ENCODE measurements at places on chromosomes 12 and 14.

GRCh38 chr12:89177802-89178395 is 174.4 kb downstream of the DUSP6 start:
- no peak for DNase-seq

DNA sequence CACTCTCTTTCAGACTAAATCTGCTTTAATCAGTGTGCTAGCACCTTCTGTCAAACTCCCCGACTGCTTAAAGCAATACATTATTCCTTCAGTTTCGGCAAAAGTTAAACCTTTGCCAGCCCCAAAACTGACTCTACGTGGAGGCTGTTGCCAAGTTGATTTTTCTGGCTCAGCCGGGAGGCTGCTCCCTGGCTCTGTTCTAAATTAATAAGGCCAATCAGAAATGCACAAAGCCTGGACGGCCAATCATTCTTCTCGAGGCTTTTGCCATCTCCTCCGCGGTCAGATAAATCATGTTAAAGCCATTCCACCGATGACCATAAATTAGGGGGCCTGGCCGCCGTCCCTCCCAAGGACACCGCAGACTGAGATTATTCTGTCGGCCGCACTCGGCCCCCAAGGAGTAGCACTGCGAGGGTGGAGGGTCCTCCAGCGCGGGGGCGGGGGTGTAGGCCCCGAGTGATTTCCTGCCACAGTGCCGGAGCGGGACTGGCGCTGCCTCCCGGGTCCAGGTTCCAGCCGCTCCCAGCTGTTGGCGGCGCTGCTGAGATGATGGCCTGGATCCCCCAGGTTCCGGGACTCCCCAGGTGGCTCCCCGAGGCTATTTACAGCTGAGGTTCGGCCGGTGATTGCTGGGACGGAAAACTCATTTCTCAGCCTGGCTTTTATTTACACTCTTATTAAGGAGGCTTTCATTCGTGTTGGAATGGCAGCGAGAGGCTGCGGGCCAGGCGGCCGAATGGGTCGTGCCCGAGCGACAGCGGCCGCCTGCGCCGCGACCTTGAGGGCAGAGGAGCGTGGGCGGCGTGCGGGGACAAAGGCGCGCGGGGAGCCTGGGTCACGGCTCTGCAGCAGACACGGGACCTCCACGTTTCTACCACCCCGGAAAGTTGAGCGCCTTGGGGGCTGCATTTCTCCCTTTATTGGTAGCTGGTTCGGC is 165.1 kb downstream of the MON2 start:
- no peak for DNase-seq

DNA sequence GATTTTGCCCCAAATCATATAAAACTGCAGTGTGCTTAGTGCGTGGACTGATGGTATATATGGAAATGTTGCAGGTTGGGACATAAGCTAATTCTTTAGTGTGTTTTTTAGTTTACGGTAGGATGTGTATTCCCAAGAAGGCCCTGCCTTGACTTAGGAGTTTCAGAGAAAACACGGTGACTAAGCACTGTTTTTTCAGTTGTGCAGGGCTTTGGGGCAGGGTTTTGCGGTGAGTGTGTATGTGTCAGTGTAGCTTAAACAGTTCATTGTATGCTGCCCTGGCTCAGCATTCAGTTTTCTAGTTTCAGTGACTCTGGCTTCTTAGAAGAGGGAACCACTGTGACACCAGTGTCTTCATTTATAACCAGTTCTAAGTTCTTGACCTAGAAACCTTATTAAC is 101.2 kb downstream of the AKAP6 start:
- DNase-seq: no peak

DNA sequence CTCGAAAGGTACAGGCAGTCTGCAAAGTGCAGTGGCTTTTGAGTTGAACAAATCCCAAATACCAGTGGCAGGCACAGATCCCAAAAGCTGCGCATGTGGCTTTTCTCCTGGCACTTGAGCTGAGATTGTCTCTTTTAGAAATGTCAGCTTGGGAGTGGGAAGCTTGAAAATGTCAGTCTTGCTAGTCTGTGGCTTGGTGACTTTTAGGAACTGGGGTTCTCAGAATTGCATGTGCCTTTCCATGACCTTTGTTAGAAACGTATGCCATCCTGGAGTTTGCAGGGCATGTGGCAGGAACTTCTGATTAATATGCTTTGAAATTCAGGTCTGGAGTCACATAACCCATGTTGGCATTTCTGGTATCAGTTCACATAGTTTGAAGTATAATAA is 182.1 kb downstream of the CHST11 start:
- DNase-seq: no peak

- DNase-seq: no peak
These were observed 169.2 kb downstream of the TMTC2 start for GRCh38 chr12:82855872-82856271.

GRCh38 chr12:68587448-68587873 is 23.2 kb upstream of the RAP1B start:
- DNase-seq: no peak

- DNase-seq: no peak
These were observed 371.2 kb downstream of the BTG1 start for GRCh38 chr12:91774434-91774921.

GRCh38 chr12:93624595-93625294 is 52.3 kb downstream of the SOCS2 start:
- no peak for DNase-seq

- DNase-seq: peak; percentile 77
These were observed 5.1 kb downstream of the CISTR start for GRCh38 chr12:53746592-53747092.

- DNase-seq: no peak
These were observed 32.4 kb downstream of the PLEKHG7 start for GRCh38 chr12:92735131-92735721.

DNA sequence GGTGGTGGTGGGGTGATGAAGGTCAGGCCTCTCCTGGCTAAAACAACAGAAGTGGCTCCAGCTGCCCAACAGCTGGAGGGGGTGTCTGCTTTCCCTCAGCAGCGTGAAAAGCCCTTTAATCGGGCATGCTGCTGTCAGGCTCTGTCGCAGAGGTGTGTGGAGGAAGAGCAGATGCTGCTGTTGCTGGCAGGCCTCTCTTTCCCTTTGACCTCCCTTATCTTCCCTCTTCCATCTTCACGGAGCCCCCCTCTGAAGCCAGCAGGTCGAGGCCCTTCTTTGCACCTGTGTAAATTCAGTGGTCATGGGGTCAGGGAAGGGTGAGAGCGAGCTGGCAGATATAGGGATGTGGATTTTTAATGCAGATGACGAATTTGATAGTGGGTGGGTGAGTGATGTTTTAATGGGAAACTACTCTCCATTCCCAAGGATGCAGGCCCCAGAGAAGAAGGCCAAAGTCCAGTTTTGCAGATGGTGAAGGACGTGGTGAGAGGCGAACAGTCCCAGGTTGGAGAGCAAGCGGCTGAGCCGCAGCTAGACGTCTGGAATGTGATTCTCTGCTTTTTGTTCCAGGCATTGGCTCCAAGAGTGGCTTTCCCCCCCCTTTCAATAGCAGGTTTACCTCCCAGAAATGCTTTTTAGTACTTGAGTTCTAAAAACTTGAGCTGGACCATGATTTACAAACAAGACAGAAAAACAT is 64.0 kb downstream of the SMOC1 start:
- DNase-seq: no peak

- DNase-seq: no peak
These were observed 28.2 kb downstream of the KIAA0586 start for GRCh38 chr14:58455593-58456265.

DNA sequence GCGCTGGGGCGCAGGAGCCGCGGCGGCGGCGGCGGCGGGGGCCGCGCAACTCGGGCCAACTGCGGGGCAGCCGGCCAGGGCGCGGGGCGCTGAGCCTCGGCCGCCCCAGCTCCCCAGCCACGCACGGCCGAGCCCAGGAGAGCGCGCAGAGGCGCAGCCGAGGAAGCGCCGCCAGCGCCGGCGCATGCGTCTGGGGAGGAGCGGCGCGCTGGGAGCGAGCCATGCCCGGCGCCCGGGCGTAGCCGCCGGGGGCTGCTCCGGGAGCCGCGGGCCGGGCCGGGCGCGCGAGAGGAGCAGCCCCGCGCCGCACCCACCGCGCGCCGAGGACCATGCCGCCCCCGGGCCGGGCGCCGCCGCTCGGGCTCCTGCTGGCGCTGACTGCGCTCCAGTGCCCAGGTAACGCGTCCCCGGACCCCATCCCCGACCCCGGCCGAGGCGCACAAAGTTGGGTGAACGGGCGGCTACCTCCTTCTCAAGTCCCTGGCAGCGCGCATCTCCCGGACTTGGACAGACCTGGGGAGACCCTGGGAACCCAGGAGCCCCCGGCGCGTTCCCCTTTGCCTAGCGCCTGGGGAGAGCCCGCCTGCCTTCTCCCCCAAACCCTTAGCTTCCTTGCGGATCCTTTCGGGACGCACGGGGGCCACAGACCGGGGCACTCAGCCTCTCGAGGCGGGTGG is 121.4 kb downstream of the AACS start:
- DNase-seq: no peak

DNA sequence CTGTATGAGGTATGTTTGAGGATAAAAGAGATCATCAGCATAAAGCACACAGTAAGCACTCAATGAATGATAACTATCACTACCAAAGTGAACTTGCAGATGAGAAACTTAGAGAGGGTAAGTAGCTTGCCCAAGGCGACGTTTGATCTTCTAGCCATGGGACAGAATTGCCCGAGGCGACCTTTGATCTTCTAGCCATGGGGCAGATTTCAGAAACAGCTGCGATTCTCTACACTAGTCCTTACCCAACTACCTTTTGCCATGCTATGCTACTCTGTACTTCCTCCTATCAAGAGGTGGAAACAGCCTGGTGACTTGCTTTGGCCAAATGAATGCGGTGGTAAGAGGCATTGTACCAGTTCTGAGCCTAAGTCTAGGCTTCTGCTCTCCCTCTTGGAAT is 23.7 kb upstream of the NT5DC3 start:
- DNase-seq: no peak

DNA sequence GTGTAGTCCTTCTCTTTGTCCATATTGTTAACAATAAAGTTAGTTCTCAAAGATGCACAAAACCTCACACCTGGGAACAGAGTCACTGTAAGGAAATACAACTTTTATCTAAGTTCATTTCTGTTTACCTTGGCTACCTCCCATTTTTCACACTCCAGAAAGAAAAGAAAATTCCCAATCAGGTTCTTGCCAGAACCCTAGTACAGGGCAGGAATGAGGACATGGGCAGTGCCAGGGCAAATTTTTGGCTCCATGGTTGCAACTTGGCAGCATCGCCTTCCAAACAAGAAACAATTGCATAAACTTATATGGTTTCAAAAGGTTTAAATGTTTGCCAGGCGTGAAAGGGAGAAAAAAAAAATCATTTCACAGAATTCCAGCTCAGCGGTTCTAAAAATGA is 296.3 kb upstream of the PRKD1 start:
- no peak for DNase-seq

DNA sequence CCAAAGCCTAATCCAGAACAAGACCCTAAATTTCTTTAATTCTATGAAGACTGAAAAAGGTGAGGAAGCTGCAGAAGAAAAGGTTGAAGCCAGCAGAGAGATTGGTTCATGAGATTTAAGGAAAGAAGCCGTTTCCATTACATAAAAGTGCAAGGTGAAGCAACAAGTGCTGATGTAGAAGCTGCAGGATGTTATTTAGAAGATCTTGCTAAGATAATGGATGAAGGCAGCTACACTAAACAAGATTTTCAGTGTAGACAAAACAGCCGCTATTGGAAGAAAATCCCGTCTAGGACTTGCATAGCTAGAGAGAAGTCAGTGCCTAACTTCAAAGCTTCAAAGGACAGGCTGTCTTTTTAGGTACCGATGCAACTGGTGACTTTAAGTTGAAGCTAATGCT is 65.4 kb upstream of the AMIGO2 start:
- no peak for DNase-seq

GRCh38 chr14:105135700-105136395 is 32.7 kb downstream of the JAG2 start:
- DNase-seq: no peak

DNA sequence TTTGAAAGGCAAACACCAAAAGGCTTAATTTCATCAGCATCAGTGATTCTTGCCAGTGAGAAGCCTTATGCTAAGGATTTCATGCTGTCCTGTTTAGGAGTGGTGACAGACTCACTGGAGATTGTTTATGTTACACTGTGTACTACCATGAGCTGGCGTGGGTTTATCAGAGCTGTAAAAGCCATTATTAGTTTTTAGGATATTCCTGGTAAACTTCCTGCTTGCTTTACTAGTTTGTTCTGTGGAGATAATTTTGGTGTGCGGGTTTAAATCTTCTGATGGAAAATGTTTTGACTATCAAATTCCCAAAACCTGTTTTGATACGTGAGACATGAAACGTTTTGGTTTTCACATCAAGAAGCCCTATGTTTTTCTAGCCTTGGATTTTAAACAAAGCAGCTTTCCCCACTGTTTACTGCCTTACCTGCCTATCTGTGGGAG is 15.2 kb downstream of the PPFIBP1 start:
- no peak for DNase-seq

DNA sequence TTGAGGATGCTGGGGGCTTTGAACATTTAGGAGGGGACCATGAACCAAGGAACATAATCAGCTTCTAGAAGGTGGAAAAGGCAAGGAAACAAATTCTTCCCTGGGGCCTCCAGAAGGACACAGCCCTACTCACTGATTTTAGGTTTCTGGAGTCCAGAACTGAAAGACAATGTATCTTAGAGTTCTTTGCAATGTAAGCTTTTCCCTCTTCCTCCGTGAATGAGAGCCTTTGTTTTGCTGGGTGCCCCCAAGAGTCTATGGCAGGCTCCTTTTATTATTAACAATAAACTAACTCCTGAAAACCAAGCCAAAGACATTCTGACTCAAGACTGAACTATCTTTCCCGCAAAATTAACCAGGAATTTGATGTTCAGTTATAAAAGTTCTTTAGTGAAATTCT is 204.1 kb downstream of the STXBP6 start:
- DNase-seq: no peak

- no peak for DNase-seq
These were observed 210.7 kb downstream of the RASSF9 start for GRCh38 chr12:85625467-85625866.

- no peak for DNase-seq
These were observed 108.7 kb upstream of the NCOR2 start for GRCh38 chr12:124675881-124676713.

DNA sequence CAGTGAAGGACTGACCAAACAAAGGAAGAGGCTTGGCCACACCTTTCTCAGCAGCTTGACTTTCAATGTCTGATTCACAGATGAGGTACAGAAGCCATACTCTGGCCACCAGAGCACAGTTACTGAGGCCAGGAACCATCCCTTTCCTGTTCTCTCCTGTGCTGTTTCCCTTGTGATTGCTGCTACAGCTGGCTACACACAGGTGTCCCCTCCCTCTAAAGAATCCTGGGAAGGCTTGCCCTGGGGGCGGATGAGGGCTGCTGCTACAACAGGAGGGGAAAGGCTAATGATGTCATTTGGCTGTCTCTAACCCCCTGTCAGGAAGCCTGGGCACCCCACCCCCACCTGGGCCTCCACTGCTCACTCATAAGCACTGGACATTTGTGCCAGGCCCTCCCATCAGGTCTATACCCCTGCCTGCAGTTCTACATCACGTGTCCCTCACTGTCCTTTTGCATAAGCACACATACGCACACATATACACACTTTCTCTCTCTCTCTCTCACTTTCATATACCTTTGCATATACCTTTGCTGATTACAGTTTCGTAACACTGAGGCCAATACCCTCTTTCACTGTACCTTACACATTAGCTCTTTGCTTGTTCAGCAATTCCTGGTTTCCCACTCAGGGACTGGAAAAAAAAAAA is 41.4 kb downstream of the PRPF40B start:
- DNase-seq: no peak

GRCh38 chr12:20415028-20415427 is 46.7 kb downstream of the PDE3A start:
- DNase-seq: no peak

All from activated T-helper 9 cell treated with anti-CD3 and anti-CD28 coated beads, Interleukin-2, amount 50 U/mL, for 16 hours (primary cell).